ENCODE measurements at places on chromosomes 6 and 20. TPM values are rescaled to one million over a fixed set of nuclear protein-coding genes. Genes with fewer than 3 reads are reported as not detected.

The SCGN gene
- total RNA-seq: not detected

The BHLHE23 gene
- total RNA-seq: not detected

The NMBR gene
- not detected for total RNA-seq

The MOXD1 gene
- total RNA-seq: not detected

The SULF2 gene
- total RNA-seq: 0.43 TPM

The CDSN gene
- total RNA-seq: not detected

The NRN1 gene
- 0.22 TPM for total RNA-seq

All from naive thymus-derived CD4-positive, alpha-beta T cell (primary cell).